ENCODE measurements at places on chromosomes 13 and 19.

DNA sequence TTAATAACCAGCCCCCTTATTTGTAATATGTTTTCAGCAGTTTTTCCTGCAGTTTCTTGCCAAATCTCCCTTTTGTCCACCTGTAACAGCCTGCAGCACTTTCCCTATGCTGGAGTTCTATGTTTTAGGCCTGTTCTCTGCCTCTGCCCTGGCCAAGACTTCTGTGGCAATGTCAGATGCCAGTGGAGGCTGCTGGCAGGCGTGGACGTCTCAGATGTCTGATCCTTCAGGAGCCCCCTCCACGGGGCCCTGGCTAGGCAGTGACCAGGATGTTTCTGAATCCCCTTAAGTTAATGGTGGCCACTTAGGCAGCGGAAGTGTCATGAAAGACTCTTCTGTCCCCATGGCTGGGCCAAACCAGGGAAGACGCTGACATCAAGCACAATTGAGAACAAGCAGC, 40.8 kb downstream of the SIPA1L3 start:
- no peak for DNase-seq

DNA sequence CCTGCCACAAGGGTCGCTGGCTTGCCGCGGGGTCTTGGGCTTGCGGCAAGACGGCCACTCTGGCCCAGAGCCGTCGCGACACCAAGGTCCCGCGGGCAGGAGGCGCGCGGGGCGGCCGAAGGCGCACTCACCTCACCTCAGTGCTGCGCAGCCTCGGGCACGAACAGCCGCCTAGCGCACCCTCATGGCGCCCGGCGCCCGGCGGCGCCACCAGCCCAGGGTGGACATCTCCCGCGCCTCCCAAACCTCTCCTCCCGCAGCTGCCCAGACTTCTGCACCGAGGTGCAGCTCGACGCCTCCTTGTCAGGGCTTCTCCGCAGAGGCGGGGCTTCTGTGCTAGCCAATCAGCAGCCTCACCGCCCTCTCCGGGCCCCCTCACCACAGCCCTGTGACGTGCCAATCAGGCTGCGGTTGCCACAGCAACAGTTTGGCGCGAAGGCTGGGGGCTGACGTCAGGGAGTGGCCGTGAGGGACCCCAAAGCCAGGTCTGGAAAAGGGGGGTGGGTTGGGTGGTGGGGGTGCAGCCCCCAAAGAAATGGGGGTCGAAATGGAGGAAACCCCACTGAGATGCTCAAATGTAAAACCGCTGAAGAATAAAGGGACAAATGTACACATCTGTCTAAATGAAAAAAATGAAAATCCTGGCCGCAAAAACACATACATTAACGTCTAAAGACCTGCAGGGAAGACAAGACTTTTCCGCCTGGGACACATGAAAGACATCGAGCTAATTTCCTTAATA, at the start of the genes PEG3 and ZIM2:
PEG3 (minus strand) TSS at position 276 of the 742 bp plus-strand sequence. CDS start 16,071 bp downstream, outside the sequence.
ZIM2 (minus strand) TSS at position 276 of the 742 bp plus-strand sequence. CDS start 16,449 bp downstream, outside the sequence.
- DNase-seq = no peak

DNA sequence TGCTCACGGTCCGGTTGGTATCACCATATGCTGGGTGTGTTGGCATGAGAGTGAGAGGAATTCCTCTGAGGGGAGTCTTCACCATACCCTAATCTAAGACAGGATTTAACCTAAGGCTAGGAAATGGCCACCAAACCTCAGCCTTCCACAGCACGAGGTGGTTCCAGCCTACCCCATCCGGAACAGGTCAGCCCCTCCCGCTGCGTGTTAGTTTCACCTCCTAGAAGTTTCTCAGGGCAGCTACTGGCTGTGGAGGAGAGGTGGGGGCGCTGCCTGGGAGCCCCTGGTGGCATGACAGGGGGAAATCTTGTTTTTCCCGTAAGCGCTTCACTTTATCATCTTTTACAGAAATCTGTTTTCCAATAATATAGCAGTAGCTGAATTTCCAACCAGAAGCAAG, 55.1 kb downstream of the RGCC start:
- DNase-seq = no peak

DNA sequence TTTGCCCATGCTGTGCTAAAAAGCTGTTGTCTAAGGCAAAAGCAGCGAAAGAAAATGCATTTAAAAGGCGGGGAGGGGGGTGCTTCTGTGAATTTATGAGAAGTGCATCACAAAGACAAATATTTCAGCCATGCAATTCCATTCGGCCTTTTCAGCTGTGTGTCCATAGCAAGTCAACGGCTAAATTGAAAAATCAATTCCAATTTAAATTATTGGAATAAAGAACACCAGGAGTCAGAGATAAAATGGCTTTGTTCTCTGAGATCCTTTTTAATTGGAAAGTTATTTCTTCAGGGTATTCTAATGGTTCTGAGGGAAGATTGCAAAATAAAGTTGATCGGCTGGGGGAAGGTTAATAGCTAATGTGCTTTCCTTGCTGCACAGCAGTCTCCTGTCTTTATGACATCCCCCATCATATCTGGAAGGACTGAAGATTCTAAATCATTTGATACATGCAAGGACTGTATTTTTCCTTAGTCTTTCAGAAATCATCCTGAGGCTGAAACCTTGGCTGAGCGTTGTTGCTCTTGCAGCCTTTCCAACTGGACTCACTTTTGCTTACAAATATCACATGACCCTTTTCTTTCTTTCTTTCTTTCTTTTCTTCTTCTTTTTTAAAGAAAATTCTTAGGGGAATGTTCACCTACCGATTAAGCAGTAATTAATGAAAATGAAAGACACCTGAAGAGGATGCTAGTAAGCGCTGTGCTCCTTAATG, 647.1 kb downstream of the DACH1 start:
- no peak for DNase-seq

GRCh38 chr19:14943601-14944000, 2.3 kb downstream of the OR7C2 start:
- DNase-seq = no peak

- no peak for DNase-seq
These were observed 3.9 kb downstream of the PPM1N start for GRCh38 chr19:45502111-45502510.

DNA sequence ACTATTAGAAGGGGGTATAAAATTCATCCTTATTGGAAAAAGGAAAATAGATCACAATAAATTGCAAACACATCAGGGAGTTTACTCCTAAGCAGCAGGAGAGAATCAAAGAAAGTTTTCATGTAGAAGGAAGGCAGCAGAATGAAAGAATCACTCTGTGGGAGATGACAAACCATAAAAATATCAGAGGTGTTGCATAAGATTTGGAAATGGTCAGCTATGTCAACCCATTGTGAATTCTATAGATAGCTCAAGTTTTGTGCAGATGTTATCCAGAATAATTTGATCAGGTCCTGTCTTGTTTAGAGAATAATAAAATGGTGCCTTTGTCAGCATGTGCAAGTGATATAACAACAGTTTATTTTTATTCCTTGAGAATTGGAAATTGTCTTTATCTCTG, 622.4 kb downstream of the DCT start:
- DNase-seq = no peak

DNA sequence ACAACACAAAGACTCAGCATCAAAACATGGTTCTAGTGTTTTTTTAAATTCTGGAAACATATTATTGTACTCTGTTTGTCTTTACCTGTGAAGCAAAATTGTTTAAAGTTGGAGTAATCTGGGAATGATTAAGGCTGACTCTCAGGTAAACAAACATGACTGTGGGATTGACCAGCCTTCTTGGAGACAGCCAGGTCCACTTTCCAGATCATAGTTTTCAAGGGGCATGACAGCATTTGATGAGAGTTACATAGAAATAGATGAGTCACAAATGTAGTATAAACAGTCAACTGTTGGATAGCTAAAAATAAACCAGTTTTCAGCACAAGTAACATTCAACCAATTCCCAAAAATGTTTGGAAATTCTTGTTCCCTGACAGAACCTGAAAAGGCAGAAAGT, 1680.9 kb downstream of the OLFM4 start:
- DNase-seq = no peak

All from activated naive CD4-positive, alpha-beta T cell (primary cell).